ENCODE measurements at places on chromosomes 1 and 21.

GRCh38 chr21:43908167-43908566 lies 43.1 kb downstream of the AGPAT3 start:
- DNase-seq: no peak

DNA sequence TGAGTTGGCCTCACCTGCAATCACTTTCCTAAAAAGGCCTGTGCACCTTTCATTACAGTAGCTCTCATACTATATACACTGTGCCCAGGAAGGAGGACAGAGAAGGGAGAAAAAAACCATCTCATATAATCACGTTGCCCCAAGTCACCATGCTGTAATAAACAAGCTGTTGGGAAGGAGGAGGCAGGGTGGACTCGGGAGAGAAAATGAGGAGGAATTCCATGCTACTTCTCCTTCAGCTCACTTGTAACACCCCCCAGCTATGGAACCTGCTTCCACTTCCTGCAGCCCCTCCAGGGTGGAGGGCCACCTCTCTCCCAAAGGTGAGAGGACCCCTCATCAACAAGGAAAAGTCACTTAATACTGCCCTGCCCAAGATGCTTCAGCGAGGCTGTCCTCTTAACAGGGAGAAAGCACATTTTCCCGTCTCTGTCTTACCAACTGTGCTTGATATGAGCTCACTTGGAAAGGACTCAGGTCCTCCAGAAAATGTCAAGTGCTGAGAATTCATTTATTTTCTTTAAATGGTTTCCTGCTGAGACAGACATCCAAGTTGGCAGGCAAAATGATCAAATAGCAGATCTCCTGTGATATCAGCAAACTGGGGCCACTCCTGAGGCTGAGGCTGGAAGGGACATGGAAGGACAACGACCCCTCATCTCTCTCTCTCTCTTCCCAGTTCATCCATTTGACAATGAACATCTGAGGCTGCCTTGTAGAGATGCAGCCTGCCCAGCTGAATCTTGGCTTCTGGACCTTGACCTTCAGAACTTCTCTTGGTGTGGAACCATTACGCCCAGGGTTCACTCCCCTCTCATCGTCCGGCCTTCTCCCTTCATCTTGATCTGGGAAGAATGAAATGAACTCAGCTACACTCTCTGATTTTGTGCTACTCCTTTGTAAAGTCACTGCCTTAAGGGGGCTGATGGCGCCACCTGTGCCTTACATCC lies 54.0 kb downstream of the CAPN9 start:
- DNase-seq: no peak

GRCh38 chr1:99672530-99673213 lies 26.8 kb downstream of the PALMD start:
- DNase-seq: no peak

- DNase-seq: no peak
These were observed 94.4 kb upstream of the FGGY start for GRCh38 chr1:59202455-59202854.

- DNase-seq: no peak
These were observed 30.2 kb upstream of the RUNX3 start for GRCh38 chr1:24960071-24960801.

DNA sequence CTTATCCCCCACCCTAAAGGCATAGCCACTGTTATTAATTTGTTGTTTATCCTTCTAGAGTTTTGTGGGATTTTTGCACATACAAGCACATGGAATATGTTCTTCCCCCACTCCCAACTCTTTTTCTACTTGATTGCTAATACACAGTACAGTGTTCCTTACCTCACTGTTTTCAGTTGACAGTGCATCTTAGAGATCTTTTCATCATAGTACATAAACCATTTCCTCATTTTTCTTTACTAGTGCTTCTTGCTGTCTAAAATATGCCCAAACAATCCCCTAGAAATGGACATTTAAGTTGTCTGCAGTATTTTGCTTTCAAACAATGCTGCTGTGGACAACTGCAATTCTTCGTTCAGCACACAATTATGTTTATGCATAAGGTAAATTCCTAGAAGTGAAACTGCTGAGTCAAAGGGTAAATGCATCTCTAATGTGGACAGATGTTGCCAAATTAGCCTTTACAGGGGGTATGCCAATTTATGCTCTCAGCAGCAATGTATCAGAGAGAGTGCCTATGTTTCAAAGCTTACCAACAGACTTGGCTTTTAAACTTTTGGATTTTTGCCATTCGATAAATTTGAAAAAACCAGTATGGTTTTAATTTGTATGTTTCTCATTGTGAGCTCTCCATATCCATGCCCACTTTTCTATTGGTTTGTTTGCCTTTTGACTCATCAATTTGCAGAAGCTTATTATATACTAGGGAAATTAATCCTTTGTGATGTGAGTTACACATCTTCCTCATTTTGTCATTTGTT lies 132.6 kb downstream of the MRPS6 start:
- no peak for DNase-seq

DNA sequence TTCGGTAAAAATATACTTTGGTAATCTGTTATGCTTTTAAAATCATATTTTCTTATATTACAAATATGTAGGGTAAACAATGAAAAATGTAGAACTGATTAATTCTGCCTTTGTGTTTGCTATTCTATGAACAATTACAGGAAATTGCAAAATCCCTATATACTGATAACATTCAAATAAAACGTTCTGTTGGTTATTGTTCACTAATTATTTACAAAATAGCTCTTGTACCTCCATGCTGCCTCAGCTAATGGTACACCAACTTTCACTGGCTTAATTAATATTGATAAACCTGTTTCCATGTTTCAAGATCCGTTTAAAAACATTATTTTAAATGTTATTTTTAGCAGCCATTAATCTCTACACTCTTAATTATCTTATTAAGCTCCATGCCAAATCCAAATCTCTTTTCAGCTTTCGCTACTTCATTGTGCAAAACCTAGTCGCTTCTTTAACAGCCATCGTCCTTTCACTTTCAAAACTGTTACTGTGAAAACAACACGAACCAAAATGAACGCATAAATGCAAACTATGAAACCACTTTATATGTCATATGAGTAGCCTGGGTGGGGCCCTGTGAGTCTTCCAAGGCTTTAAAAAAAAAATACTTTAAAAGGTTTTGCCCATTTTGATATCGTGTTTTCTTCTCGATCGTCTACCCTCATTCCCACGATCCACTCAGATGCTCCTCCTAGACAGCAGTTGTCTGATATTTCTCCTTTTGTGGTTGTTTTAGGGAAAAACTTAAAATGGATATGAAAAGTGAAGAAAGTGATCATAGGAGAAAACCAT lies 807.1 kb downstream of the USP25 start:
- no peak for DNase-seq

Data from stimulated activated CD4-positive, alpha-beta T cell treated with anti-CD3 and anti-CD28 coated beads, Interleukin-1b, Interleukin-23, amount 100 ng/mL, for 4 hours (primary cell).